ENCODE measurements at places on chromosomes 1 and 21.

DNA sequence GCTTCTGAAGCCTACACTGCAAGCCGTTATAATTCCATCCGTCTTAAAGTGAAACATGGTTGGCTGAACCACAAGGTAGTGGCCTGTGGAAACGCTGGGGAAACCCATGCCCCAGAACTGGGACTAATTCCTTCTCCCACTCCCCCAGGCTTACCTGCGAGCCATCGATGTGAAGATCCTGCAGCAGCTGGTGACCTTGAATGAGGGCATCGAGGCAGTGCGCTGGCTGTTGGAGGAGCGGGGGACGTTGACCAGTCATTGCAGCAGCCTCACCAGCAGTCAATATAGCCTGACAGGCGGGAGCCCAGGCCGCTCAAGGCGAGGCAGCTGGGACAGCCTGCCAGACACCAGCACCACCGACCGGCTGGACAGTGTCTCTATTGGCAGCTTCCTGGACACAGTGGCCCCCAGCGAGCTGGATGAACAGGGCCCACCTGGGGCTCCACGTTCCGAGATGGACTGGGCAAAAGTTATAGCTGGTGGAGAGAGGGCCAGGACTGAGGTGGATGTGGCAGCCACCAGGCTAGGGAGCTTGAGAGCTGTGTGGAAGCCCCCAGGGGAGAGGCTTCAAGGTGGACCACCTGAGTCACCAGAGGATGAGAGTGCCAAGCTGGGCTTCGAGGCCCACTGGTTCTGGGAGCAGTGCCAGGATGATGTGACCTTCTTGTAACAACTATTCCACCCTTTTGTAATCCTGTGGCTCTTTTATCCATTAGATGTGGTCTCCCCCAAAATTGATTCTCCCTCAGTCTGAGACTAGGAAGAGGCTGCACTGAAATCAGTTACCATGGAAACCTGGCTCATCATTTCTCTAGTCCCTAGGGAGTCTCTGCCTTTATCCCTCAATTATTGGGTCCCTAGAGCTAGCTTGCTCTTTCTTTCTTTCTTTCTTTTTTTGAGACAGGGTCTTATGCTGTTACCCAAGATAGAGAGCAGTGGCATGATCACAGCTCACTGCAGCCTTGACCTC is 16.7 kb downstream of the LURAP1 start:
- DNase-seq, result no peak

GRCh38 chr1:183164340-183164739 is 21.7 kb upstream of the LAMC2 start:
- DNase-seq, result no peak

- DNase-seq, result no peak
Observed at GRCh38 chr1:43580039-43580438, 49.4 kb downstream of the PTPRF start.

DNA sequence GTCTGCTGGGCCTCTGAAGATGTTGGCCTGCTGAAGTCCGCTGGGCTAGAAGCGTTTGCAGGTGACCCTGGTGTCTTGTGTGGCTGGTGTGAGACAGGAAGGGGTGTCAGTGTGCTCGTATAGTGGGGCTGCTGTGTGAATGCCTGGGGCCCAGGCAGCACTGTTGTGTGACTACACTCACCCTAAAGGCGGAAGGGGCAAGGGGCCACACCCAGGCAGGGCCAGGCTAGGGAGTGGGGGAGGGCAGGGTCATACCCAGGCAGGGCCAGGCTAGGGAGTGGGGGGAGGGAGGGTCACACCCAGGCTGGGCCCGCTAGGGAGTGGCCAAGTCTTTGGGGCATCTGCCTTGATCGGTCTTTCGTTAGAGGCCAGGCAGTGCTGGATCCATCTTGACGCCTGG is 25.0 kb downstream of the PDXK start:
- DNase-seq, result no peak

DNA sequence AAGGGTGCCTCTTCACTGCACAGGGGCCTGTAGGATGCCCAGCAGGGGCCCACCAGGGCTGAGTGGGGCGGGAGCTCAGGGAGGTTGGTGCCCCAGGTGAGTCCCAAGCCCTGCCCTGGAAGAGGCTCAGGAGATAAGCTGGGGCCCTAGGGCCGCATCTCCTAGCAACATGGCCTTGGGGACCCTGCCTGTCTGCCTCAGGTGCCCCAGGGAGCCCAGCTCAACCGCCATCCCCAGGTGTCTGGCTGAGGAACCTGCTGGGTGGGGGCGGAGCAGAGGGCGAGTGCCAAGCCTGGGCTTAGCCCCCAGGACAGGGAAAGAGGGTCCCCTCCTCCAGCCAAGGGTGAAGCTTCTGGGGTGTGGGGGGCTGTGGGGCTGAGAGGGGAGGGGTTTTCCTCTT is 54.8 kb downstream of the FOXO6 start:
- DNase-seq, result no peak

GRCh38 chr1:201305815-201306214 is 22.5 kb downstream of the PKP1 start:
- DNase-seq, result no peak

DNA sequence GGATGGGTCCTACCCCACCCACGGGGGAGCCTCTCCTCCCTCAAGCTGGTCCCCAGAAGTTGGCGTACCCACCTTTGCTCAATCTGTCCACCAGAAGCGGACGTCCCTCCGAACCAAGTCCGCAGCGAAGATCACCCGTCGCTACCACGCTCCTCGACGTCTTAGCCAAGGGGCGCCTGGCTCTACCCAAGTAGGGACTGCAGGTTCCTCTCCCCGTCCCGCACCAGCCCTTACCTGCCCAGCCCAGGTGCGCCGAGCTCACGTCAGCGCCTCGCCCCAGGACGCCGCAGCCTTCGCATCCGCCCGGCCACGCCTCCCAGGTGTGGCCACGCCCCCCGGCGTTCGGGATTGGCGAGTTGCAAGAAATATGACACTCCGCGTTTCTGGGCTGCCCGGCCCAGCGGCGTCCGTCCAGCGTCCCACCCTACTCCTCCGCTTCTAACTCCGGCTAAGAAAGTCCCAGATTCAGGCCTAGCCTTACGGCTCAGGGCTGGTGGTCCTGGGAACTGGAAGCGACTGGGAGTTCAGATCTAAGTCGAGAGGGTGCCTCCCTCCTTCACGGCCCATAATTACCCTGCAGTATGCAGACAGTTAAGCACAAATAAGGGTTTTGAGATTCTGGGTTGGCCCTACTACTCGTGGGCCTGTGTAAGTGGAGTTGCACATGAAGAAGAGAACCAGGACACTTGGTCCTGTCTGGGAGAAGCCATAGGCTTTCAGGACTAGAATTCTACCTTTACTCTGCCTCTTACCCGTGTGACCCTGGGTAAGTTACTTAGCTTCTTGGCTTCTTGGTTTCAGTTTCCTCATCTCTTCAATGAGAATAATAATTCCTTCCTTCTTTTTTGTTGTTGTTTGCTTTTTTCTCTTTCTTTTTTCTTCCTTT is at the start of gene IRF6:
Gene IRF6 (minus strand): TSS at position 268 of the 886 bp plus-strand sequence. CDS start 4,729 bp downstream, outside the sequence.
- no peak for DNase-seq

- DNase-seq, result no peak
Observed at GRCh38 chr1:236140705-236141446, 1.5 kb upstream of the GPR137B start.

DNA sequence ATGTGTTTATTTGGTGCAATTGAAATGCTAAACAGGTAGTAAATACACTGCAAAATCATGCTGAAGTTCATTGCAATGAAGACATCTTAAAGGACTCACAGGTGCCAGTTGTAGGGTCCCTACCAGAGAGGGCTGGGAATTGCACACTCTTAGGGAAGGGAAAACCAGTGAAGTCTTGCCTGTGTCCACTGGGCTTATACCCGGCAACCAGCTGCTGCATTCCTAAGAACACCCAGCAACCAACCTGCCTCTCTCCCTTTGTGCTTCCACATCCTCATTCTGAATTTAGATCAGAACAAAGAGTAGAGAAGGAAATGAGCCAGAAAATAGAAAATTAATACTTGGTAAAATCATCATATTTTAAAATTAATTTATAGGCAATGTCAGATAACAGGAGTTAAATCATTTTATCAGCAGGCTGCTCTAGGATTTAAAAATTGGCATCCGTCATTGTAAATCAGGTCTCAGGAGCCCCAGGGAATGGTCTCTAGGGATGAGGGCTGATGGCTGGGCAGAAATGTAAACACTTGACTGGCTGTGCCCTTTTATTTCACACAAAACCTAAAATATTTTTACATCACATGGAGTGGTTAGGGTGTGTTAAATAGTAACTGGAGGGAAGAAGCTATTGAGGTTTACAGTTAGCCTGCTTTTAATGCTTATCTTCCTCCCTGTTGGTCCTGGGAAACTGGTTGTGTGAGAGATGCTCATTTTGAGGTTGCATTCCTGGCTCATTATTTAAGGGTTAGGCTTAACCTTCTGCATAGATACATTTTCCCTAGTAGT is 31.3 kb downstream of the PTGFRN start:
- DNase-seq, result no peak

DNA sequence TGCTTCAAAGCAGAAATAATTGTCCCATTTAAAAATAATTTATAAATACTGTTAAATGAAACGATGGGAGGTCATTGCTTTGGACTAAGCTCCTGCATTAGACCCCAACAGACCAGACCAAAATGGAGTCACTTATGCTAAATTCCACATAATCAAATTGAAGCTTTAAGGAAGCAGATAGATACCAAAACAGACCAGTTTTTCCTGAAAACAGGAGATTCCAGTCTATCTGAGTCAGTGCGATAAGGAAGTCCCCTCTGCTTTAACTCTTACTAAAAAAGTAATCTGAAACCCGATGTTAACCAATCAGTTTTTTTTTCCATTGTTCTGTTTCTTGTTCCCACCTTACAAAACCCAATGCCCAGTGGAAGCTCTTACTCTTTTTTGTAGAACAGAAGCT is 16.2 kb upstream of the DNASE2B start:
- no peak for DNase-seq

- no peak for DNase-seq
Observed at GRCh38 chr21:44523567-44524413, 16.2 kb downstream of the KRTAP10-1 start.

DNA sequence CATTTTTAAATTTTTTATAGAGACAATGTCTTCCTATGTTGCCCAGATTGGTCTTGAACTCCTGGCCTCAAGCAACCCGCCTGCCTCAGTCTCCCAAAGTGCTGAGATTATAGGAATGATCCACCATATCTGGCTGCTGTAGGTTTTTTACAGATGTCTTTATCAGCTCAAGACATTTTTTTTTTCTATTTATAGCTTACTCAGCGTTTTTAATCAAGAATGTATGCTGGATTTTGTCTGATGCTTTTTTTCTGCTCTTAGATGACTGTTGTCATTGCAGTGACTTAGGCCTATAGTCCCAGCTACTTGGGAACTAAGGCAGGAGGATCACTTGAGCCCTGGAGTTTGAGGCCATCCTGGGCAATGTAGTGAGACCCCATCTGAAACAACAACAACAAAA is 72.5 kb downstream of the POFUT2 start:
- DNase-seq, result no peak

DNA sequence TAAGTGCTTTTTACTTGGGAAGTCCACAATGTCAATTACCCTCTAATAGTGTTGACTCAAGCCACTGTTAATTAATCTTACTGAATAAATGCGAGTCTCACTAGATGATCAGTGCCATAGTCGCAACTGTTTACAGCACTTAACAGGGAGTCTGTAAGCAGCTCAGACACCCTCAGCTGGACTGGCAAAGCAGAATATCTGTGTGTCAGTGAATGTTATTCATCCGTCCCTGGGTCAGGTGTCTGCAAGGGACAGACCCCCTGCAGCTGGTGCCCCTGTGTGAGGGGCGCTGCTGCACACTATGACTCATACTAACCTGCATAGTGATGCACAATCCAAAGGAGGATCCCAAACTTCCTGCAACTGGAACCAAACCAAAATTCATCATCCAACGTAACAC is 306.5 kb downstream of the HHIPL2 start:
- DNase-seq, result no peak

GRCh38 chr1:70583522-70583921 is 172.5 kb downstream of the CTH start:
- no peak for DNase-seq

- DNase-seq, result no peak
Observed at GRCh38 chr1:164735315-164736052, 176.5 kb downstream of the PBX1 start.

DNA sequence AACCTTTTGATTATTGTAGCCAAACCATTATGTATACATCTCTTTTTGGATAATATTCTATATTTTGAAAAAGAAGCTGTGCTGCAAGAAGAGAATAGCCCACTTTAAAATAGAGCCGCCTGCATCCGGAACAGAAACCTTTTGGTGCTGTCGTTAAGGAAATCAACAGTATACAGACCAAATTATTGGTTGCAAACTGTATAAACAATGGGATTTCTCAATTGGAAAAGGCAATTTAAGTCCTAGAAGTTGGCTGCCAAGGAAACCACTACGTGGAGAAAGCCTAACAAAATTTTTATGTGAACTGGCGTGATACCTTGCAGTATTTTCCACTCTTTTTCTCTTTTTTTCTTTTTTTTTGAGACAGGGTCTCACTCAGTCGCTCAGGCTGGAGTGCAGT is 25.8 kb downstream of the DESI2 start:
- no peak for DNase-seq

GRCh38 chr1:18384059-18384458 is 96.7 kb upstream of the KLHDC7A start:
- no peak for DNase-seq

DNA sequence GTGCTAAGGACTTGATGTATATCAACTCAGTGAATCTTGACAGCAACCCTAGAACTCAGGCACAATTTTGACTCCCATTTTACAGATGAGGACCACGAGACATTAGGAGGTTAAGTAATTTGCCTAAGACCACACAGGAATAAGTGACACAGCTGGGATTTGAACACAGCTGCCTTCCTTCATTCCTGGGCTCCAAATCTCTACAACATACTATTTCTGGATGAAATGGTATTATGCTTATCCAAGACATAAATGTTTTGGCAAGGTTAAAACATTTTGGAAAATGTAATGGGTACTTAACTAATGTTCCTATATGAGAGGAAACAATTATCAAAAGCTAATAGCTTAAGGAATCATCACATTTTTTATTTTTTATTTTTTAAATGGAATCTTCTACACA is 4.8 kb downstream of the CLDN8 start:
- DNase-seq, result no peak

DNA sequence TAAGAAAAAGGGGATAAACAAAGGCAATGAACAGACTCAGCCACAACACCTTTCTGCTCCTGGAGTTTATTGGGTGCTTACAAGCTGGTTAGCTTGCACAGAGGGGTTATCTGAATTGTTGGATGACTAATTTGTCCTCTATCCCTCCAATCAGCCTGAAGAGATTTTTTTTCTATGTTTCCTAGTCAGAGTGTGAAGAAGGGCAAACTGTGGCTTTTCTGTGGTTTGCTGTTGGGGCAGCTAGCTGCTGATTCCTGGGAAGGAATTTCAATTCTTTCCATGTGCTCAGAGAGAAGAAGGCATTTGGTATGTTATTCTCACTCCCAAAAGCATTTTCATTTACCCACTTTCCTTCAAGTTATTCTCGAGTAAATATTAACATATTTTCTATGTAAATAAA is 48.6 kb downstream of the PCP4 start:
- DNase-seq, result no peak

GRCh38 chr21:23099185-23099584 is 2101.0 kb downstream of the NCAM2 start:
- no peak for DNase-seq

Measured in KBM-7 (cell line).